ENCODE measurements at places on chromosomes 7 and 10. TPM values are rescaled to one million over a fixed set of nuclear protein-coding genes. Genes with fewer than 3 reads are reported as not detected.

Gene PNLIPRP1
- total RNA-seq = not detected

GRCh38 chr7:91717681-91718470 lies 162.6 kb downstream of the MTERF1 start:
- DNase-seq = no peak

DNA sequence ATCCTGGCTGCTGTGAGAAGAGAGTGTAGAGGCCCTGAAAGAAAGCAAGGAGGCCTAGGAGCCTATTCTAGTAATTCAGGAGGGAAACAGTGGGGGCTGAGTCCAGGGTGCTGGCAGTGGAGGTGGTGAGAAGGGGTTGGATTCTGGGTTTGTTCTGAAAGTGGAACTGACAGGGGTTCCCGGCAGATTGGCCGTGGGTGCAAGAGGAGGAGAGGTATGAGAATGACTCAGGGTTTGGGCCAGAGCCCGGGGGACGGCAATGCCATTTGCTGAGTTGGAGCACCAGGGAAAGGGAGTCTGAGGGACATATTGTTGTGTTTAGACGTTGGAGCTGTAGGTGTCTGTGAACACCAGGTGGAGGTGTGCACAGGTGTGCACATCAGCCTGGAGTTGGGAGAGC lies 38.5 kb downstream of the NPTX2 start:
- DNase-seq = no peak

DNA sequence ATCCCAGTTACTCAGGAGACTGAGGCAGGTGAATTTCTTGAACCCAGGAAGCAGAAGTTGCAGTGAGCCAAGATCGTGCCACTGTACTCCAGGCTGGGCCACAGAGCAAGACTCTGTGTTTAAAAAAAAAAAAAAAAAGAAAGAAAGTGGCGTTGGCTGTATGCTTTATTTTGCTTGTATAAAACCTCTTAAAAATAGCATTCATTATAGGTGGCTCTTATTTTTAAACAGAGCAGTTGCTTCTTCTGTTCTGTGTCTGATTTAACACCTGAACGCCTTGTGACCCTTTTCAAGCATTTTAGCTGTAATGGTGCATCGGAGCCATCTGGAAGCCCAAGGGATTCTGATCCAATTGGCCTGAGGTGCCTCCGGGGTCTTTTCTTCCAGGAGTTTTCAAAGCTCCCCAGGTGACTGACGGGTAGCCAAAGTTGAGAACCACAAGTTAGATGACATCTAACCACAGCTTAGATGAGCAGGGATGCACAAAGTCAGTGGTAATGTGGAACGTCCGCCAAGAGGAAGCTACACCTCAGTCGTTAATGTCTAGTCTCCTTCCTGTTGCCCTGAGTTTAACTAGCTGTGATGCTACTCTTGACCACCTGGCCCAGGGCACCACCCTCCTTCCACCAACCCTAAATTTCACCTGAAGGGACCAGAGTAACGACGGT lies 274.6 kb upstream of the KLF6 start:
- DNase-seq = no peak

- no peak for DNase-seq
These were observed 227.6 kb upstream of the STEAP1 start for GRCh38 chr7:89926701-89927100.

DNA sequence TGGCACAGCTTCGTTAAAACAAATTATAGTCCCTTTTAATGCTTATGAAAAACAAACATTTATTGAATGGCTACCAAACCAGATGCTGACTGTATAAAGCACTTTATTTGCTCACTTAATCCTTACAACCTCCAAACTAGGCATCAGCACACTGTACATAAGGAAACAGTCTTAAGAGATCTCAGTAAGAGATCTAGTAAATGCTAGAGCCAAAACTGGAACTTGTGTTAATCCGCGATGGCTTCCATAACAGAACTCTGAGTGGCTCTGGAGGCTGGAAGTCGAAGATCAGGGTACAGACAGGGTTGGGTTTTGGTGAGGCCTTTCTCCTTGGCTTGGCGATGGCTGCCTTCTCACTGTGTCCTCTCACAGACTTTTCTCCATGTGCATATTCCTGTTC lies 27.0 kb downstream of the PDZD8 start:
- DNase-seq = no peak

Gene GPR146
- total RNA-seq = 0.21 TPM

Gene ZNF655
- 48.0 TPM for total RNA-seq

Gene RBP3
- not detected for total RNA-seq

Gene GGCT
- 42.0 TPM for total RNA-seq

- DNase-seq = no peak
These were observed at the start of gene AGK for GRCh38 chr7:141551094-141551781. Gene AGK (plus strand): TSS chr7:141551410. CDS start chr7:141555467, 4,057 bp downstream.

Gene COL26A1
- total RNA-seq = 0.21 TPM

Gene TMEM270
- total RNA-seq = not detected

DNA sequence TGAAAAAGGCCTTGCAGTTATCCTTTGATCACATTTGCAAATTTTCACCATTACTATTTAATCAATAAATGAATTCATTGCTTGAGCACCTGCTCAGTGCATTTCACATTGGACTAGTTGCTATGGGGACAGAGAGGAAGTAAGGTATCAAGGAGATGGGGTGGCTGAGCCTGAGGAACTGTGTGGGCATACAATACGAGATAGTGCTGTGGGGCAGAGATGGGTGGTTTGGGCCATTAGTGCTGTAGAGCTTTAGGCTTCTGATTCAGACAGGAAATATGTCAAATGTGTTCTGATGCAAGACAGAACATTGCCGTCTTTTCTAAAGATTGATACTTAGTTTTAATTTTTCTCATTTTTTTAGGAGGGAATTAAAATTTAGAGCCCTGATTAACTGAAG lies 13.2 kb downstream of the ITGB8 start:
- no peak for DNase-seq

DNA sequence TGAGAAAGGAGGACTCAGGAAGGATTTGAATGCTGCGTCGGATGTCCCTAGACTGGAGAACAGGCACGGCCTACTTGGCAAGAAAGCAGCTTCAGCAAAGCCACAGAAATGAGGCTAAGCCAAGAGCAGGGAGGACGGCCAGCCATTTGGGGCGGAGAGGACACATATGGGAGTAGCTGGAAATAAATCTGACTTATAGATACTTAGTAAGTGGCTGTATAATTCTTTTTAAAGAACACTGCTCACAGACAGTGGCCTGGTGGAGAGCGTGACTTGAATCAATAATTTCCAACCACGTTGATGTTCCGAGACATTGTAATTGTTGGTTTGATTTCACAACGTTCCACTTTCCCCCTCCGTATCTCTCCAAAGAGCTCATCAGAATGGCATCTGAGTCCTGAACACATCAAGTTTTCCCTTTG lies 67.7 kb upstream of the JCAD start:
- DNase-seq = no peak

GRCh38 chr7:42210333-42210732 lies 26.7 kb downstream of the GLI3 start:
- DNase-seq = no peak

Measured in kidney epithelial cell (primary cell).